Stimulated activated CD4-positive, alpha-beta T cell treated with anti-CD3 and anti-CD28 coated beads, Interleukin-12 subunit alpha, Interleukin-12 subunit beta, amount 100 ng/mL, for 4 hours (primary cell): ENCODE measurements at places on chromosomes 5 and 9.

DNA sequence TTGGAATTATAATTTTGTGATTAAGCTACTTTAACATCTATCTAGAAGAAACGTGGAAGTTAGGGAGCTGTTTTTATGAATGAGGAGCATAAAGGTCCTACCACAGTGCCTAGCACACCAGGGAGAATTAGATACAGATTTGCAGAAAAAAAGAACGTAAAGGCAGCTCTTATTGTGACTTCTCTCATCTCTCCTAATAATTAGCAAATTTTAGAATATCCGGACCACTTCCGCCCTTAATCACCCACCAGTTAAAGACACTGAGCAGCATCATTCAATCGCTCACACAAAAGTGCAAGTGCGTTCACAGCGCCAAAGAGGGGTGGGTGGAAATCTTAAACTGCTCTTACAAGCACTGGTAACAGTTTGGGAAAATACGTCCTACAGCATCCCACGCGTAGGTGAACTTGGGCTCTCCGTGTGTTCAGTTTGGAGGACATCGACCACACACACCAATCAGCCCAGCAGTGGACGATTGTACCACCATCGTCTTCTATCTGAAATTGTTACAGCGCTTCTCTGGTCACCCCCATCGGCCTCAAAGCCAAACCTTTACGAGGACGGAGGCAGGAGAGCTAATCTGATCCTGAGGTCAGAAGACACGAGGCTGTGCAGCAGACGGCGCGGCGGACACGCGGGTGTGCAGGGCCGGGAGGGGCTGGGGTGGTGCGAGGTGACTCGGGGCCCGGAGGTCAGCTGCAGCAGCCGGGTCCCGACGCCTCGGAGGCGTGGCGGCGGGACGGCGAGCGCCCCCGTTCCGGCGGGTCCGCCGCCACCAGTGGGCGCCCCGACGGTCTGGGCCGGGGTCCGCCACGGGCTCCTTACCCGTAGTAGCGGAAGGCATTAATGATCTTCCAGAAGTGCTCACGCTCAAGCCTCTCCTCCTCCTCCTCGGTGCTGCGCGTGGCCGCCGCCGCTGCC lies 646 bp downstream of the CARNMT1 start:
- peak; percentile 42 for DNase-seq

DNA sequence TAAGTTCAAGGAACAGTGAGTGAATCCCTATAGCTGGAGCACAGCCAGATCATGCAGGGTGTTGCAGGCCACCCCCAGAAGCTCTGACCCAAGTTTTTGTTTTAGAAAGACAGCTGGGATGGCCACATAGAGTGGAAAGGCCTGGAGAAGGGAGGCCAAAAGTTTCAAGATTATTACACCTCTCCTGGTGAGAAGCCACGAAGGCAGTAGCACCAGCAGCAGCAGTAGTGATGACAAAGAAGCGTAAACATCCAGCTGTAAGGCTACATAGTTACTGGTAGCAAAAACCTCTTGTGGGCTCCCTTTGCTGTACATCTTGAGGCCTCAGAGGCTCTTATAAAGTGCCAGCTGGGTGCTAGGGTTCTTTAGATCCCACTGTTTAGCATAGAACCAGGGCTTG lies 11.8 kb downstream of the ADAMTSL1 start:
- DNase-seq, result no peak

DNA sequence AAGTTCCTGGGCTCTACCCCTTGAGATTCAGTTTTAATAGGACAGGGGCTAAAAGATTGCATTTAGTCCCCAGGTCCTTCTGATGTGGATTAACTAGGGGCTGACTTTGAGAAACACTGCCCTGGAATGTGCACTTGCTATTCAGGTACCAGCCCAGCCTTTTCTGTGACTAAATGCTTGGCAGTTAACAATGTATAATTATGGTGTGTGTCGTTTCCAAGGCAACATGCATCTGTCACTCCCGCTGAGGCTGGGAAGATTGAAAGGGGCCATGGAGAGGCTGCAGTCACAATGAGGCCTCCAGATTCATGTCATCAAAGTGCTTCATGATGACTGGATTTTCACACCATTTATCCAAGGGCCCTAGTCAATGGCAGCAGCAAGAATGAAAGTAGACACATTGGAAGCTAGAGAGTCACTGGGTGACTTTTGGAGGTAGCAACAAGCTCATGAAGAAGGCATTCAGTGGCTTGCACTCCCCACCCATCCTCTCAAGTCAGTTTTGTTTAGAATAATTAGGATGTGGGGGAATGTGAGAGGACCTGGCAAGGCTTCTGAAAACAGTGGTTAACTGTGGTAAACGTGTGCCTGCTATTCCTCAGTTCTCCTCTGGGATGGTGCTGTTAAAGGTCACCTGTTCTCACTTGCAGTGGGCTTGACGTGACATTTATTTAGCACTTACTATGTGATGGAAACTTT lies 28.3 kb downstream of the RAI14 start:
- DNase-seq, result no peak

DNA sequence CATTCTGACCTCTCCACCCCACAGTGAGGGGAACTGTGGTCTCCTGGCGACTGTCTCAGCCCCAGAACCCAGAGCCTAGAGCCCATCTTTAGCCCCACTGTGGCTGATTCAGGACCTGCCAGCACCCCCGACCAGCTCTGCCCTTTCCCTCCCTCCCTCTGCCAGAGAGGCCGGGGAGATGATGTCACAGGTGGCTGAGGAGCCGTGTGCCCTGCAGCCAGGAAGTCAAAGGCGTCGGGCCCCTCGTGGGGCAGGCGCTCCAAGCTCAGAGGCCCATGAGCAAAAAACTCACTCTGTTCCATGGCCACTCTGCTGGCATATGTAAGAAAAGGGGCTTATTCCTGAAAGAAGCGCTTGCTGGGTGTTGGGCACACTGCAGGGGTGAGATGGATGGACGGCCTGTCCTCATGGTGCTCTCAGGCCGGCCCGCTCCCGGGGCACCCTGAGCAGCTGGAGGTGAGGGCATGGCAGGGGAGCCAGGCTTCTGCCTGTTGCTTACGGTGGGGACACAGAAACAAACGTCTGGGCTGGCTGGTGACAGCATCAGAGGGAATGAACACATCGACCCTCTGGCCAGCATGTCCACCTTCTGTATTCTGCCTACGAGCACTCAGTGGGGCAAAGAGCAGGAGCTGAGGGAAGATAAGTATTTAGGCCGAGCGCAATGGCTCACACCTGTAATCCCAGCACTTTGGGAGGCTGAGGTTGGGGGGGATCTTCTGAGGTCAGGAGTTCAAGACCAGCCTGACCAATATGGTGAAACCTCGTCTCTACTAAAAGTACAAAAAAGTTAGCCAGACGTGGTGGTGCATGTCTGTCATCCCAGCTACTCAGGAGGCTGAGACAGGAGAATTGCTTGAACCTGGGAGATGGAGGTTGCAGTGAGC lies 41.1 kb downstream of the LAMC3 start:
- DNase-seq, result no peak

DNA sequence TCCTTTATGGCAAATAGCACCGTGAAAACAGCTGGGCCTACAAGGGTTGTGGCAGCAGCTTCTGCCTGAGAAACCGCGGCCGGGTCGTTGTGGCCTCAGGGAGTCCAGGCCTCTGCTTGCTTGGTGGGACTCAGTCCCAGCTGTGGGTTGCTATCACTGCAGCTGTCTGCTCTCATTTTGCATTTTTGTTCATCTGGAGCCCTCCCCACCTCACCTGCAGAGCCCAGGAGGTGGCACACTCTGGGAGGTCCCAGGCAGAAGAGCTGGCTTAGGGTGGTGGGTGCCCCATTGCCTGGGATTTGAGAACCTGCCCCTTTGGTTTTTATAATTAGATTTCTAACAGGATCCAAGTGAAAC lies 138.4 kb downstream of the GADD45G start:
- DNase-seq, result no peak

- DNase-seq, result no peak
Observed at GRCh38 chr9:2479056-2479565, 142.5 kb upstream of the VLDLR start.

GRCh38 chr5:180121826-180122413 lies 50.4 kb upstream of the RNF130 start:
- DNase-seq, result no peak

GRCh38 chr5:66494437-66494836 lies 101.8 kb upstream of the MAST4 start:
- DNase-seq, result no peak

DNA sequence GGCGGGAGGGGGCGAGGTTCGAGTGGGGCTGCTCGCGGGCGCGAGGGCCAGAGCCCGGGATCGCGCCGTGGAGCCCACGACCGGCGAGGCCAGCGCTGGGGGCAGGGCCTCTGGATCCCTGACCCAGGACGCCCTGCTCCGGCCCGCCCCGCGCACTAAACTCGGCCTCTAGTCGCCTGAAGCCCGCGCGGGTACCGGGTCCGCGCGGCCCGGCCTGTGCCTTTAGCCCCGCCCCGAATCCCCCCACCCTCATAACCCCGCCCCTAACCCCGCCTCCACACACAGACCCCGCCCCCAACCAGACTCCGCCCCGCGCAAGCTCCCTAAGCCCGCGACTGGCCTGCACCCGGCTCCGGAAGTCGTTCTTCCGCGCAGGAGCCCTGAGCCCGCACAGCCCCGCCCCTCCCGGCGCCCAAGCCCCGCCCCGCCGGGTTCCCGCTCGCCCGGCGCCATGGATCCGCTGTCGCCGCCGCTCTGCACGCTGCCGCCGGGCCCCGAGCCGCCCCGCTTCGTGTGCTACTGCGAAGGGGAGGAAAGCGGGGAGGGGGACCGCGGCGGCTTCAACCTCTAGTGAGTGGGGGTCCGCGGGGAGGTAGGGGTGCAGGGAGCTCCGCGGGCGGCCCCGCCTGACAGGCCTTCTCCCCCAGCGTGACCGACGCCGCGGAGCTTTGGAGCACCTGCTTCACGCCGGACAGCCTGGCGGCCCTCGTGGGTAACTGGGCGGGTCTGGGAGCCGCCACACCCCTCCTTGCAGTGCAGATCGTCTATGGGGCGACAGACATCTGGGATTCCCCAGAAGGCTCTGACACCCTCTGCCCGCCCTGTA lies at the start of gene PAXX:
Gene PAXX (plus strand): TSS at position 430 of the 826 bp plus-strand sequence. CDS start 22 bp downstream, at position 452.
- DNase-seq, result peak; percentile 96

GRCh38 chr5:55621229-55621628 lies 86.5 kb upstream of the PLPP1 start:
- DNase-seq, result no peak

- DNase-seq, result no peak
Observed at GRCh38 chr9:134591082-134591571, 50.5 kb upstream of the COL5A1 start.

- no peak for DNase-seq
Observed at GRCh38 chr9:78997296-78997695, 574.5 kb upstream of the TLE4 start.

DNA sequence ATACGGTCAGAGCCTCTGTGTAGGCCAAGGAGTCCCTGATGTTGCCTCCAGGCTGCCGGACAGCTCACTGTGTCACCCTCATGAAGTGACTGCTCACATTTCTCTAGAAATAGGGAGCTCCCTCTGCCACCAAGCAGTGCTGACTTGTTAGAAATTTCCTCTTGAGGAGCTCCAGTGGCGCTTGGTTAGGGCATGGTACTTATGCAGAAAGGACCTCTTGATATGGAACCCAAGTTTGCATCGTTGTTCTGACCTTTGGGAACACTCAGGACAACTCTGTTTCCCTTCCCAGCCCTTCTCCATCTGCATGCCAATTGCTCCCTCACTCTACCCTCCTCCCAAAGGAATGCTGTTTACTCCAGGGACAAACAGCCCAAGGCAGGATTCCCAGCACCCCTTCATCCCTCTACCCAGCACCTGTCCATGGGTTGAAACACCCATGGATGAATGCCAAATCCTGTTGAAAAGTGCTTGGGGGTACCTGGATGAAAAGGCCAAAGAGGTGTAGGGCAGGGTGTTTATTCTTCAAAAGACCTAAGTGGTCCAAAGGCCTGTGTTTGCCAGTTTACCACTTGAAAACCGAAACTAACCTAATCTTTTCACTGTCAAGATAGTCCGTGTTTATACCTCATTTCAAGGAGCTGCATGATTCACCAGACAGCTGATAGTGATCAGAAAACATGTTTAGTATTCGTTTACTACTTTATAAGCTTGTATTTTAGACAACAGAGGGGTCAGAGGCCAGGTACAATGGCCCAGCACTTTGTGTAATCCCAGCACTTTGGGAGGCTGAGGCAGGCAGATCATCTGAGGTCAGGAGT lies 51.1 kb downstream of the KLF4 start:
- no peak for DNase-seq

DNA sequence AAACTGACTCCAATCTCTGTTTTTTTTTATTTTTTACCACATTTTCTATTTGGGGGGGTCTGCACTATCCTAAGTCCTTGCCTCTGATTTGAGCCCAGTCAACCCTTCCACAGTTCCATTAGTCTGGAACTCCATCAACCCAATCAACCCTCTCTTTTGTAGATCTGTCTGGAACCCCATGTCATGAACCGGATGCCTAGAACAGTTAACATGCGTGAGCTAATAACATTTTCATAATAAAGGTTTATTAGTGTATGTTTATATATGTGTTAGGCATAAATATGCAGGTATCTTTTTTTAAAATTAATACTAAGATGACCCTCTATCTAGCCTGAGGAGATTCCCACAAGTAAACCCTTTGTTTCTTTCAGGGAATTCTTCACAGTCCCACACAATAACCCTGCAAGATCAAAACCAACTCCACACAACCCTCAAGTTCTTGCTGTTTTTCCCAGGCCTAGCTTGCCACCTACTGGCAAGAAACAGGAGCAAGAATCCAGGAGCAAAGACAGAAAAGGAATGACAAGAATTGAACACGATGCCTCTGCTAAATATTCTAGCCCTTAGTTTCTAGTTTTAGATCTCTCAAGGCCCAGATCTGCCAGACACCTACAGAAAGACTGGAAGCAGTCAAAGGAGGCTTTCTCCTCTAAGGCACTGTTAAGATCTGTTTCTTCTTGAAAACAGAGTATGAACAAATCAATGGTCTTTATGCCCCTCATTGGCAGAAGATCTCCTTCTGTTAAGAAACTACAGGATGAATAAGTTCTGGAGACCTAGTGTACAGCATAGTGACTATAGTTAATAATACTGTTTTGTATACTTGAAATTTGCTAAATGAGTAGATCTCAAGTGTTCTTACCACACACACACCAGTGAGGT lies 100.4 kb downstream of the TRIM36 start:
- no peak for DNase-seq

DNA sequence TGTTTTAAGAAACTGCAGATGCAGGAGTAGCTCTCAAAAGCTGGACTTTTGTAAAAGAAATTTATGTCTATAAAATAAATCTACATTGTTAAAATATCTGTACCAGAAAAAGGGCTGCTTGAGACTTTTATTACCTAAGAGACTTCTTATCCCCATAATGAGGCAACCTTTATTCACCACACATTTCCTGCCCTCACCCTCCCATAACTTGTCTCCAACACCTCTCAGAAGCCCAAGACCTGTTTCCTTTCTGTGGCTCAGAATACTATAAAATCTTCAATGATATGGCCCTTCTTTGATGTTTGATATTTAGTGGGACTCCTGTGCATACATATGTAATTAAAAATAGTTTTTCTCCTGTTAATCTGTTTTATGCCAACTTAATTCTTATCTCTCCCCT lies 141.5 kb upstream of the FER start:
- no peak for DNase-seq
